ENCODE measurements at places on chromosomes 3 and 15.

DNA sequence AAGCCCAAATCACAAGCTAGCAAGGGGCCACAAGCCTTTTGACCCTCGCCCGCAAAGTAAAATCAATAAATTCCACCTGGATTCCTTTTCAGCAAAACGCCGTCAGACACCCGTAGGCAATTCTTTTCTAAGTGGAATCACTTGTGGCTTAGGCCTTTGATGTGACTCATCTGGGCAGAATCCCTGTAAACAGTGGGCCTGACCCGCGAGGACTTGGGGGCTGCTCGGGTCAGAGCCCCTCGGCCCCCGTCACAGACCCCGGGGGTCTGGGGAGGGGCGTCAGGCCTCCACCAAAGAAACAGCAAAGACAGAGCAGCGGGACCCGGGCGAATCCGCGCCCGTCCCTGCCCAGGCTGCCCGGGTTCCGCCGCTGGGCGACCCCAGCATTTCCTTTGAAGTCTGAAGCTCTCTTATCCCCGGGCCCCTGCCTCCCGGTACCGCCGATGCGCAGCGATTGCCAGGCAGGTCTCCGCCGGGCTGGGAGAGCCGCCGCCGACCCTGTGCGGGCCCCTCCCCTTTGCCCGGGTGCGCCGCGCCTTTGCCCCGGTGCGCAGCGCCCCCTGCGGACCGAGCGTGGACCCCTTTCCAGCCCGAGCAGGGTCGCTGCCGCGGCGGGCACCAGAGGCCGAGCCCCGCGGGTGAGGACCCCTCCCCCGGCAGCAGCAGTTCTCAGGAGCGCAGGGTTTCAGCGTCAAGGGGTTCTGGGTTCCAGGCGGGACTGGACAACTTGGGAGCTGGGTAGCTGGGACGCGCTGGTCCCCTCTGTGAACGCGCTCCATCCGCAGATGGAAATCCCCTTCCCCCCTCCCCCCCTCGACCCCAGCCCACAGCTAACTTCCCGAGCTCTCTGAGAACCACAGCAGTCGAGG lies 178.3 kb downstream of the UACA start:
- DNase-seq, result peak; percentile 74

GRCh38 chr15:81575436-81576123 lies 201.6 kb upstream of the TMC3 start:
- no peak for DNase-seq

GRCh38 chr15:60128710-60129109 lies 124.6 kb downstream of the FOXB1 start:
- no peak for DNase-seq

DNA sequence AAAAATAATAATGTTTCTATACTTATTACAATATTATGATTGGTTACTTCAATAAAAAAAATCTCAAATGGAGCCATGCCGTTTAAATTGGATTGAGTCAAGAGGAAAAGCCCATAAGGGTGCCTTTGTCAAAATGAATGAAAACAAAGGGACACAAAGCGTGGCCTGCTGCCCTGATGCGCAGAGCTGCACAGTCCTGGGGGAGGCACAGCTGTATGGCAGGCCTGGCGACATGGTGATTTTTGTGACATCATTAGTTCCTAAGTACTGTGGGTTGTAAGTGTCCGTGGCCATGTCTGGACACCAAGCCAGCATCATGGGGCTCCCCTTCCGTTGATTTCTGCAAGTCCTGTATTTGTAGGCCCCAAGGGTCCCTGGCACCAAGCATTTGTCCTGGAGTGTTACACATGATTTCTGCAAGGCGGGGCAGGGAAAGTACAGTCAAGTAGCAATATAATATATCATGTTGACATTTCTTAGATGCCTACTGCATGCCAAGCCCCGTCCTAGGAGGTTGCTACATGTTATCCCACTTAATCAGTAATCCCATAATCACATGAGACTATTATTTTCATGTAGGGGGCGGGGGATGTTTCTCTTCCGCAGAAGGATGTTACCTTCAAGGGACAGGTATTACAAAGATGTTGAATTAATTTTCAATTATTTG lies 59.7 kb downstream of the GHSR start:
- no peak for DNase-seq

DNA sequence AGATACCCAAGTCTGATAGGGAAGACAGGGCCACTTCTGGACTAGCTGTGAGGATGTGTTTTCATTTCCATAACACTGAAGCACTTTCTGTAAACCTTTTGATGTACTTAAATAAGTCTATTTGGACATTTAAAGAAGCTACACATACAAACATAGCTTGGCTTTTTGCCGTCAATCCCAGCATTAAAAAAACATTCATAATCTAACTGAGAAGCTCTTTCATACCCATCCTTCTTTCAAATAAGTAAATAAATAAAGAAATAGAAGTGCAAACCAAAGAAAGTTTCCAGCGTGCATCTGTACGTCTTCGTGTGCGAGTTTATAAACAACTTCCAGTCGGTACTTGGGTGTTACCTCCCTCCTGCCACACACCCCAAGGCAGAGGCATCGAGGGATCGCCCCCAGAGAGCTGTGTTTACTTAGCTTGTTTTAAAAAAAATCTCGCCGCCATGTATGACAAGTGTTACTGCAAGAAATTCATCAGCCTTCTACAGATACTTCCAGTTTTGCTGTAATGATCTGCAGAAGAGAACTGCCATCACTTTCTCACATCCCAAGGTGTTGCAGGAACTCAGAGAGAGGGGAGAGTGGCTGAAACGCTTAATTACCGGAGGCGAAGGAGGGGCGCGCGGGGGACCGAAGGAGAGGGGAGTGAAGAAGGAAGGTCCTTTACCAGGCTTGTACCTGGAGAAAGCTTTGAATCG lies 9.0 kb upstream of the MEIS2 start:
- DNase-seq, result no peak

- no peak for DNase-seq
Observed at GRCh38 chr15:61447981-61448380, 218.9 kb upstream of the RORA start.

DNA sequence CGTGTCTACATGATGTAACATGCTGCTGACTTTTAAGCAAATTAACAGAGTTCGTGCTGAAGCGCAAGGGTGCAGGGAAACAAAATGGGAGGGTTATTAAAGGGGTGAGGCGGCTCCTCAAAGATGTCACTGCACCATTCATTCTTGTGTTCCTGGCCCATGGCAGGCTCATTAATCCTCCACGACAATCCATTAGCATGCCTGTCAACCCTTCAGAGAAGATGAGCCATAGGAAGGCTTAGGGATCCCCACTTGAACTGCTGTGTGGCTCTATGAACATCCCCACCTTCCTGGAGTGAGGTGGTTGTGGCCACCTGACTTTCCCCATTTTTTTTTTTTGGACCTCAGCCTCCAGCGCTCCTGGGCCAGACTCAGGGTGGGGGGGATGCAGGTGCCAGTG lies 45.8 kb downstream of the IGF1R start:
- DNase-seq, result no peak

DNA sequence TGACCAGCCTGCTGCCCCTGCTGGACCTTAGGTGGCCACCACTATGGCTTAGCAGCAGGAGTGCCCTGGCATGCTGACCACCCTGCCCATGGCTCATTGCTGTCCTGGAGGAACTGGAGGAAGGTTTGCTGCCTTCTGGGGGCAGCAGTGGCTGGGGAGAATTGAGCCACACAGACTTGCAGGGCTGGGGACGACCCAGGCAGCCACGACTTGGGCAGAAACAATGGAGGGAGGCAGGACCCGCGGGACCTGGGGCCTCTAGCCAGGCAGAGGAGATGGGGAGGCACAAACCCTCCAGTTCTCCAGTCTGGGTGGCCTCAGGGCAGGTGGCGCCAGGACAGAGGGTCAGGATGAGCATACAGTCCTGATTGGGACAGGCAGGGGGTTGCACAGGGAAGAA lies 32.8 kb downstream of the ADAMTS7 start:
- DNase-seq, result no peak

GRCh38 chr3:159480046-159480445 lies 508.6 kb upstream of the IL12A start:
- no peak for DNase-seq

GRCh38 chr15:65863106-65863505 lies 6.2 kb upstream of the RAB11A start:
- DNase-seq, result no peak

GRCh38 chr15:71410347-71410746 lies 295.1 kb downstream of the THSD4 start:
- no peak for DNase-seq

- DNase-seq, result no peak
Observed at GRCh38 chr15:86932456-86932855, 852.8 kb downstream of the AGBL1 start.

DNA sequence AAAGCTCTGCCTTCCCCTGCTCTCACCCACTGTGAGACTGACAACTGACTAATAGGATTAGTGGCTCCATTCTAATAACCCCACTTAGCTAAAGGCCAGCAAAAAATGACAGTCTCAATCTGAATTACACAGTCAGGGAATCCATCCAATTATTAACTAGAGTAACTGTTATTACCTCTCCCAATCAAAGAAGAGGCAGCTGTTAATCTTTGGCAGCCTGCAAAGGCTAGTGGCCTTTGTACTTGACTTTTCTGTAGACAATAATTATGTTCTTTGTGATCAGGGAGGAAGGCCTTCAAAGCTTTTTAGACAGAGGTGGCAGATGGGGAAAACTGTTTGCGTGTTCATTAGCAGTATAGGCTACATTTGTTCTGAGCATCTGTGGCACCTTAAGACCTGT lies 177.7 kb downstream of the ISL2 start:
- DNase-seq, result no peak

GRCh38 chr3:106635826-106636225 lies 741.4 kb upstream of the CCDC54 start:
- no peak for DNase-seq

Measured in CD4-positive, alpha-beta T cell treated with Interleukin-17A for 4 hours (primary cell).